ENCODE measurements at places on chromosomes 6 and 20. TPM values are rescaled to one million over a fixed set of nuclear protein-coding genes. Genes with fewer than 3 reads are reported as not detected.

GRCh38 chr6:26087284-26088115 is at the start of gene HFE:
Gene HFE (plus strand): TSS chr6:26087429. CDS start chr6:26087441, 12 bp downstream.
- DNase-seq = peak; percentile 70

DNA sequence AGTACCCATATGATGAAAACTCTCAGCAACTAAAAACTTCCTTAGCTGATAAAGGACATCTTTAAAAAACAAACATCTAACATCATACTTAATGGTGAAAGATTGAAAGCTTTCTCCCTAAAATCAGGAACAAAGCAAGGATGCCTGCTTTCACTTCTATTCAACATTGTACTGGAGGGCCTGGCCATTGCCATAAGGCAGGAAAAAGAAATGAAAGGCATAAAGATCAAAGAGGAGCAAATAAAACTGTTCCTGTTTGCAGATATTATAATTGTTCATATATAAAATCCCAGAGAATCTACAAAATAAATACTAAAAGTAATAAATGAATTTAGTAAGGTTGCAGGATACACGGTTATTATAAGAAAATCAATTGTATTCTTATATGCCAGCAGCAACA is 124.6 kb upstream of the ARMC2 start:
- no peak for DNase-seq

DNA sequence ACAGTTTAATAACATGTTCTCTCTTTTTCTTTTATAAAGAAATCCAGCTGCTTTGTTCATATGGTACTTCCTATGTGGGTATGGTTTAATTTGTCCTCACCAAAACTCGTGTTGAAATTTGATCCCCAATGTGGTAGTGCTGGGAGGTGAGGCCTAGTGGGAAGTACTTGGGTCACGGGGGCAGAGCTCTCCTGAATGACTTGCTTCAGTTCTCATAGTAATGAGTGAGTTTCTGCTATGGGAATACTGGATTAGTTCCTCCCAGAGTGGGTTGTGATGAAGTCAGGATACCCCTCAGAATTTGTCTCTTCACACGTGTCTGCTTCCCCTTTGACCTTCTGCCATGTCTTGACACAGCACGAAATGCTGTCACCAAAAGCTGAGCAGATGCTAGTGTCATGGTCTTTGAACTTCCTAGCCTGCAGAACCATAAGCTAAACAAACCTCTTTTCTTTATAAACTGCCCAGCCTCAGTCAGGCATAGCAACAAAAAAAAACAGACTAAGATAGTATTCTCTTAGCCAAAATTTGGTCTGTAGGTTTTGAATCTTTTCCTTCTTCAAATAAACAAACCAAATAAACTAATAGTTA is 87.8 kb upstream of the HS3ST5 start:
- no peak for DNase-seq

DNA sequence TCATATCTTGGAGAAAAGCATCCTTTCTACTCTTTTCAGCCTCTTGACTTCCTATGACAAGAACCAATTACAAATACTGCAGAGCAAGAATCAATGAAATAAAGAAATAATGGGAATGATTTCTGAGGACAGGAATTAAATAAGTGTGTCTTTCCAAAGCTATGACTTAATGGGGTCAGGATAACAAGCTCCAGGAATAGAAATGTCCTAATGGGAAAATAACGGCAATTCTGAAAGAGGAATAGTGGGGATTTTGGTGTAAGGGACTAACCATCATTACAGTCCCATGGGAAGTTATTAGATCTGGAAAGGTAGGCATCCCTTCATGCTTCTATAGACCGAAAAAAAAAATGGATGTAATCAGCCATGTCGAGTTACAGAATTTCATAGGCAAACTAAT is 28.2 kb upstream of the SNAP25 start:
- DNase-seq = no peak

DNA sequence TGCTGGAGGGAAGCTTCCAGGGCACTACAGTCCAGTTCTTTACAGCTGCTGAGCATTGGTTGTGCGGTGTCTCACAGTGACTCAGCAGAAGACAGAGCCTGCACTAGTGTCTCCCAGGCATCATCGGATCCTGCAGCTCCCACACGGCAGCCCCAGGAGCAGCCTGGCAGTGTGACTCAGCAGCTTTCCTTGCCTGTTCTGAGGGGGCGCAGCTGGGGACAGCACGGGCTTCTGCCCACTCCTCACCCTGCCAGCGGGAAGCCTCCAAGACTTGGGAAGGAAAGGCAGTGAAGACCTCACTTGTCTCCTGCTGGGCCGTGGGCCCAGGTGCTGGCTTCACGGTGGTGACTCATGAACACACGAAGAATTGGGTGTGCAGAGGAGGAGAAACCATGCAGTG is 165.4 kb downstream of the SYNDIG1 start:
- peak; percentile 88 for DNase-seq

- no peak for DNase-seq
These were observed 324.9 kb downstream of the ZFAND3 start for GRCh38 chr6:38144365-38144945.

DNA sequence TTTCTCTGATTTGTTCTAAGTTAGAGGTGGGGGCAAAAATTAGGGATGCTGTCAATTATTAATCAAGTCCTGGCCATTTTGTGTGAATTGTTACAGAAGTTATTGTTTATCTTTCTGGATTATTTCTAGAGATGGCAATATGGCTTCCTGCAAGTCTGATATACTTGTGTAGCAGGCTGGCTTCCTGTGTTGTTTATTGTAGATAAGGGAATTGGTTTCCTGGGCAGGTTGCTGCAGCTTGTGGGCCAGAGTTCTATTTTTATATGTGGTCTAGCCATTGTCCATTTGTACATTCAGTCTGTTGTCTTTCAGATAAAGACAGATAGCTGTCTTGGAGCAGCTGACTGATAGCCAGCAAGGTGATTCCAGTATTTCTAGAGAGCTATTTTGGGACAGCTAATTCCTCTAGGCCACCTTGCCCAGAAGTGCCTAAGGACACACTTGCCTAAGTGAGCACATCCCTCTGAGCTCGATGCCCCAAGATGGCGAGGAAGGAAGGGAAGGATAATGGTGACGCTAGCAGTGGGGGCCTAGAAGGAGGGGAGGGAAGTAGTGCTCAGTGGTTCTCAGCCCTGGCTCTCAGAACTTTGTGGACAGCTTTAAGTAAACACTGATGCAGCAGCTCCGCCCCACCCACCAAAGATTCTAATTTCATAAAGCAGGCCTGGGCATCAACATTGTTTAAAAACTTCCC is 25.5 kb downstream of the DDO start:
- DNase-seq = no peak

- DNase-seq = no peak
These were observed 1.2 kb downstream of the COL9A3 start for GRCh38 chr20:62817975-62818591.

- DNase-seq = no peak
These were observed 584 bp downstream of the MTCH1 start for GRCh38 chr6:36985417-36985807.

DNA sequence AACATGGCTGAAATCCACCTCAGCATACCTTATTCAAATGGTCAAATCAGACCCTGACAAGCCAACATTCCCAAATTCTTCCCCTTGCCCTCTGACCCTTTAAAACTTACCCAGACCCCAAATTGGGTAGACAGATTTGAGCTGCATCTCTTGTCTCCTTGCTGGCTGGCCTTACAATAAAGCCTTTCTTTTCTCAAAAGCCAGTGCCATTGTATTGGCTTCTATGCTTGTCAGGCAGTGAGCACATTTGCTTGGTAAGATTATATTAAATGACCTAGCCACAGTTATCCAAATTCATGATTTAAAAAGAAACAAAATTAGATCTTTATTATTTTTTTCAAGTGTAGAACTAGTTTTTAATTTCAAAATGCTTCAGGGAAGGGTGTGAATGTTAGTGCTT is 67.8 kb upstream of the FAM83B start:
- no peak for DNase-seq

DNA sequence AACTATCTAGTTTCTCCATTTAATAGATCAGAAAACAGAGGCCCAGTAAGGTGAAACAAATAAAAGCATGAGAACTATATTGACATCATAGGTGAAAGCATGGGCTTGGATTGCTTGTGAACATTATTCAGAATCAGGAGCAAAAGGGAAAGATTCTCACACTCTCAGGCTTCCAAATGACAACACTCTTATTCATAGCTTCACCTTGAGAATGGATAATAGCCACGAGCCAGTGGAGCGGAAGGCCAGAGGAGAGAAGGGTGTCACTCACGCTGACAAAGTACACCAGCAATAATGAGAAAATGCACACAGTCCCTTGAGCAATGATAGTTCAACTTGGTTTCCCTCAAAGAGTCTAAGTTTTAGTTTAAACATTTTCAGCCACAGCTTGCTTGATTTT is 339.0 kb downstream of the TPBG start:
- no peak for DNase-seq

DNA sequence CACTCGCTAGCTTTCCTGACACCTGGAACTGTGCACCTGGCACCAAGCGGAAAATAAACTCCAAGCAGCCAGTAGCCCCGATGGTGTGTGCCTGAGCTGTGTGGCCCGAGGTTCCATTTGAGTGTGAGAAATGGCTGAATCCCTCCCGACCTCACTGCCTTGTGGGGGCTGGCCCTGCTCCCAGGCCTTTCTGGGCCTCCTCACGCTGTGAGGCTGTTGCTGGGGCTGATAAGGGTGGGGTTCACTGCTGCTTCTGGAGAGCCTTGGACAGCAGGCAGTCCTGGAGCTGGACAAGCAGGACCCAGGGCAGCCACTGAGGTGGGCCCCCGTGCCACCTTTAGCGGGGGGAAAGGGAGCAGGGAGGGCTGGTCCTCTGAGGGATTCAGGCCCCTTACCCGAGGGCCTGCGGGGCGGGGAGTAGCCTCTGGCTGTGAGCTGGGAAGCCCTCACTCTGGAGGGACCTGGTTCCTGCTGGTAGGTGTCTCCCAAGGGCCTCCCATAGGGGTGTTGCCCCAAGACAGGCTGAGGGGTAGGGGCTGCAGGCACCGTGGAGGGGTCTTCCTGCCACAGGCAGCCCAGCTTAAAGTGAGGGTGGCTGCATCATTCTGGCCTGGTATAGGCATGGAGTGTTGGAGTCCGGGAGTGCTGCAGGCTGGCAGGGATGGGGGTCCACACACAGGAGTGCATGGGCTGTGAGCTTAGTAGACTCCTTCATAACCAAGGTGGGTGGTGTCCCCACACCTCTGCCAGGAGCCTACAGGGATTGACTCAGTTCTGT is 1.7 kb downstream of the PPDPF start:
- peak; percentile 29 for DNase-seq

- DNase-seq = no peak
These were observed 273.2 kb downstream of the CDC5L start for GRCh38 chr6:44660561-44661220.

DNA sequence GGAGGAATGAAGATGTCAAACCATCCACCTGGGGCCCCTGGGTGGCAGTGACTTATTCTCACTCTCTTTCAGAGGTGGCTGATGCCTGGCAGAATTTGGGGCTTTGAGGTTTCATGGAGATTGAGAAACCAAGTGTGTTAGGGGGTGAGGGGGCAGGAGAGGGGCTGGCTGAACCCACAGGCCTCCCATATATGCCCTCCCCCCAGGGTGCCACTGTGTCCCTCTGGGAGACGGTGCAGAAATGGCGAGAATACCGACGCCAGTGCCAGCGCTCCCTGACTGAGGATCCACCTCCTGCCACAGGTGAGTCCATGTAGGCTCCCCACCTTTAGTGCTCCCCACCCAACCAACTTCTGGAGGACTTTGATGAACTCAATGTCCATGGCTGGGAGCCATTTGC is 7.6 kb downstream of the GLP1R start:
- DNase-seq = no peak

DNA sequence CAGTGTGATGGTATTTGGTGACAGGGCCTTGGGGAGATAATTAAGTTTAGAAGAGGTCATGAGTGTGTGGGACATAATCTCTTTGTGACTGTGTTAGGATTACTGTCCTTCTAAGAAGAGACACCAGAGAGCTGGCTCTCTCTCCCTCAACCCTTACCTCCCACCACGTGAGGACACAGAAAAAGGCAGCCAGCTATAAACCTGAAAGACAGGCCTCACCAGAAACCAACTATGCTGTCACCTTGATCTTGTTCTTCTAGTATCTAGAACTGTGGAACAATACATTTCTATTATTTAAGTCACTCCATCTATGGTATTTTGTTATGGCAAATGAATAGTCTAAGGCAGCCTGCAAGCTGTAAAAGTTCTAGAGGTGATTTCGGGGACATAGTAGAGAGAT is 203.7 kb downstream of the OTOR start:
- DNase-seq = no peak

DNA sequence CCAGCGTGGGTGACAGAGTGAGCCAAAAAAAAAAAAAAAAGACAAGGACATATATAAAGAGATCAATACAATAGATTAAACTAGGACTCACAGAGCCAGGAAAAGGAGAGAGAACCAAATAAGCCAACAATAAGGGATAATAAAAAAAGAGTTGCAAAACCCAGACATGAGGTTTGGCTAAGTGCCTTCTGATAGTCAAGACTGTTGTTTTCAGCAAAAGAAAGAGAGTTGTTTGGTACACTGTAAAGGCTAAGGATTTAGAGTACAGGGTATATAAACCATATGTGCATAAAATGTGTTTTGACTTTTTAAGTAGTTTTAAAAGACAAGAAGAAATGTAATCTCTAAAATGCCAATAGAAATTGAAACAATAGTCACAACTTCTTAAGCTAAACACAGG is 42.8 kb downstream of the RPF2 start:
- DNase-seq = peak; percentile 42

- no peak for DNase-seq
These were observed 186.1 kb upstream of the SCGN start for GRCh38 chr6:25465941-25466340.

GRCh38 chr6:40948570-40948969 is 90.5 kb downstream of the UNC5CL start:
- DNase-seq = no peak

DNA sequence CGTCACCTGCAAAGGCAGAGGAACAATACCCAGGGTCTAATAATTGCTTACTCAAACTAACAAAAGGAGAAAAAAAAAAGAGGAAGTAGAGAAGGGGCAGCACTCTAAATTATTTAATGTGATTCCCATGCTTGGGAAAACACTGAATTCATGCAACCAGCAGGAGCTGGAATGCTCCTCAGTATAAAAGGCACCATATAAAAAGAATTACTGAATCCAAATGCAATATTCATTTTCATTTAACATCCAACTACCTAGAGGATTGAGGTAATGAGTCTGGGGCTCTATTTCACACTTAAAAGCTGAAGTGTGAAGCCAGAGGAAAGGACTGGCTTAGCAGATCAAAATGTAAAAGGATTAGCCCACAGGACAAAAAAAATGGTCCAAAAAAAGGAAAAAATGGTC is 8.7 kb downstream of the B4GALT5 start:
- DNase-seq = no peak

DNA sequence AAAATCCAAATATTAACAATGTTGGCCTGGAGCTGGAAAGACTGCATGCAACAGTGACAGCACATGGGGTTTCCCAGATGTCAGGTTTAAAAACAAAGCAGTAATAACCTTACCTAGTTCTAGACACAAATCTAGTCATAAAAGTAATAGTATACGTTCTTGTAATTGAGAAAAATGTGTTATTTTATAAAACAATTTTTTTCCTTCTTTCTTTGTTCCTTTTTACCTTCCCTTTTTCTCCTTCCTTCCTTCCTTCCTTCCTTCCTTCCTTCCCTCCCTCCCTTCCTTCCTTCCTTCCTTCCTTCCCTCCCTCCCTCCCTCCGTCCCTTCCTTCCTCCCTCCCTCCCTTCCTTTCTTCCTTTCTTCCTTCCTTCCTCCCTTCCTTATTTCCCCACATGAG is 242.7 kb upstream of the PDE10A start:
- no peak for DNase-seq

SLC35D3 gene
- total RNA-seq = not detected

NINL gene
- 31.0 TPM for total RNA-seq

TOX2 gene
- 5.2 TPM for total RNA-seq

TP53RK gene
- 12.4 TPM for total RNA-seq

AIF1 gene
- total RNA-seq = not detected

SSTR4 gene
- not detected for total RNA-seq

SNPH gene
- total RNA-seq = 7.7 TPM

SLC4A11 gene
- 0.49 TPM for total RNA-seq

SAMD3 gene
- total RNA-seq = 9.1 TPM
